ENCODE measurements at places on chromosomes 5 and 9.
A peak's percentile ranks its signal among the peaks of the same experiment; 100 is the strongest.

DNA sequence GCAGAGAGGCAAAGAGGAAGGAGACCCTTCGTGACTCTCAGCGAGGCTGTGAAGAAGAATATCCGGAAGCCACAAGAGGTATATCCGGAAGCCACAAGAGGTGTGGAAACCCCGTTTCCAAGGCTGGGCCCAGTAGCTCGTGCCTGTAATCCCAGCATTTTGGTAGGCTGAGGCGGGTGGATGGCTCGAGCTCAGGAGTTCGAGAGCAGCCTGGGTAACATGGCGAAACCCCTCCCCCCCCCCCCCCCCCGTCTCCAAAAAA lies 612 bp upstream of the BBLN start:
- DNase-seq = peak; percentile 62

DNA sequence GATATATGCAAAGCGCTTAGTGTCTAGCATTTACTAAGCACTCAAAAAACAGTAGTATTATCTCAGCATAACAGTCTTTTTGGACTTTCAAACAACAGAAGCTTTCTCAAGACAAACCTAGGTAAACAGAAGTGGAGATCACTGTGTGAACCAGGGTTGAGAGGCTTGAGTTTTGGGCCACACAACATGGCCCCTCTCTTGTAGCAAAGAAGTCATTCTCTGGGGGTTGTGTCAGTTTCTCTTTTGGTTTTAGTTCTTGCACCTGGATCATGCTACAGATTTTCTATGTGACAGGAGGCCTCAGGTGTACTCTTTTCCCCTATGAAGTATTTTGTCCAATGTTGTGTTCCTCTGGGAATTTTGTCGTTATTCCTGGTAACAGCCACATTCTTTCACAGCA lies 30.0 kb downstream of the INSYN2B start:
- no peak for DNase-seq

DNA sequence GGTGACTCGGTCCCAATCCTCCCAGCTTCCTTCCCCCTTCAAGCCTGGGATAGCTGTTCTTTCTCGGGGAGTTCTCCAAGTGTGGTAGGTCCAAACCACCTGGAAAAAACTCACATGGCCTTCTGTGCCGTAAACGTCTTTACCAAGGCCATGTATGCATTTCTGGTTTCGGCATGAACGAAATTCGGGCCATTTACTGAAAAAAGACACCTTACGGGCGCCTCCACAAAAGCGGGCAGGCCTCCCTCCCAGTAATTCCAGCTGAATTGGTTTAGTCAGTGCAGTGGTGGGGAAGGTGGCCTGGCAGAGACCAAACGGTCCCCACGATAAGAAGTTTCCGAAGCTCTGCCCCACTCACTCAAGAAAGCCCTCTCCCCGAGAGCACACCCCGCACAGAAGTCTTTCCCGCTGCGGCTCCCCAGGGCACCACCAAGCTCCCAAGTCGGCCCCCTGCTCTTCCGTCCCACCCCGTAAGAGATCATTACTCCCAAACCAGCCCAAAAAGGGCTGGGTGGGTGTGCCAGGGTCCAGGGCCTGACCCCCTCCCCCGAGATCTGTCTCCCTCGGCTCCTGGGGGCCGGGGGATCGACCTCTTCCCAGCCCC lies 86.3 kb upstream of the MELK start:
- peak; percentile 44 for DNase-seq

DNA sequence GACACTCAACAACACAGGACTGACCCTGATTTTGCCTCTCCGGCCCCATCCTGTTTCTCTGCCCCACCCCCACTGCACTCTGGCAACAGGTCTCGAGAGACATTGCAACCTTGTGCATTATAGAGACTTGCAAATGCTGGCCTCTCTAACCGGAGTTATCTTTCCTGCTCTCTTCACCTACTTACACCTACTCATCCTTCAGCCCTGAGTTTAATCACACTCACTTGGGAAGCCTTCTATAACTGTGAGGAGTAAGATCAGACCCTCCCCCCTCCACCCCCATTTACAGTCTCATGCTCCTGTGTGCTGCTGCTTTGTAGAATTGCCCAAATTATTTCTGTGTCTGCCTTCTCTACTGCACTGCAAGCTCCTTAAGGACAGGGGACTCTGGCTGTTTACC lies 42.8 kb downstream of the WWC1 start:
- no peak for DNase-seq

DNA sequence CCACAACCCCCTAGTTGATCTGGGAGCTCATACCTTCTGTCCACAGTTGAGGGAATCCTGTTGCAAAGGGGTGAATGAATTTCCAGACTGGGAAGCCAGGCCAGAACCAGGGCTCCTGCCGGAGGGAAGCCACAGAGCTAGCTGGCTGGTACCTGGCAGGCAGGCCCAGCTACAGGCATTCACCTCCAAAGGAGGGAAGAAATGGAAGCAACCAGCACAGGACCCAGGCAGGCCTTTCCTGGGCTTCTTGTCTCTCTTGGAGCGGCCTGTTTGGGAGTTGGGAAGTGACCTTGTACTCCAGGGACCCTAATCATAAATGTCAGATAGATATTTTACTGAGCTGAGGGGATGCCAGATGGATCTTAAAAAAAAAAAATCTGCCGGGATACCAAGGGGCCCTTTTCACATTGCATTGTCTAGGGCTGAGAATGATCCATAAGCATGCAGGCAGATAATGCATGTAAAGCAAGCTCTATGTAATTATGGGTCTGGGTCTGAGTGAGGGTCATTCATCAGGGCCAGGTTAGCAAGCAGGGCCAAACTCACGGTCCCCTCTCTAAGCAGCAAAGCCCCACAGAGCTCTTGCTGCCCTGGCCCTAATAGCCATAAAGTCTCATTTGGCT lies 8.4 kb downstream of the NR2F1 start:
- DNase-seq = no peak

- DNase-seq = peak; percentile 30
These were observed 1.1 kb downstream of the ELOVL7 start for GRCh38 chr5:60842871-60843385.

DNA sequence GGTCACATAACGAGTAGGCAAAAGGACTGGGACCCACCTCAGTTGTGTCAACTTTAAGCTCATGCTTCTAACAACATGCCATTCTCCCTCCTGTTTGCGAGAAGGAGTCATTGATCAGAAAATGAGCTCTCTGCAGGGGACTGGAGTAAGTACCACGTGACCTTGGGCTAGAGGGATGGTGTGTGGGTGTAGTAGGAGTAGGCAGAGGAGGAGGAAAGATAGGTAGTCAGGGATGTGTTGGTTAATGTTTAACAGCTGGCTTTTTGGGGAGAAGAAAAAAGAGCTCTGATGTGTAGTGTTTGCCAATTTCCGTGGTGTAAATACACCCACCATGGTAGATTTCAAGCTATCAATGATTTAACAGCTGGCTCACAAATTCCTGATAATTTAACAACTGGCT lies 160.3 kb upstream of the TBC1D2 start:
- no peak for DNase-seq

Data from HuH-7 (cell line).